ENCODE measurements at places on chromosomes 6 and 20. TPM values are rescaled to one million over a fixed set of nuclear protein-coding genes. Genes with fewer than 3 reads are reported as not detected.

LTB gene
- not detected for total RNA-seq

MUC21 gene
- not detected for total RNA-seq

MYT1 gene
- not detected for total RNA-seq

CDSN gene
- not detected for total RNA-seq

HAO1 gene
- total RNA-seq, result not detected

All from Daoy (cell line).